ENCODE measurements at places on chromosomes 1 and 21. TPM values are rescaled to one million over a fixed set of nuclear protein-coding genes. Genes with fewer than 3 reads are reported as not detected.

Gene PUSL1
- total RNA-seq, result 18.3 TPM

Gene HSD11B1
- total RNA-seq, result 8.1 TPM

Gene TGFBR3
- 21.7 TPM for total RNA-seq

Gene MRPS15
- 62.7 TPM for total RNA-seq

Gene KLHDC9
- total RNA-seq, result 4.5 TPM

Gene ST6GALNAC3
- 17.1 TPM for total RNA-seq

Gene NSUN4
- 25.8 TPM for total RNA-seq

Gene USH2A
- total RNA-seq, result not detected

Gene NPHS2
- total RNA-seq, result not detected

Gene PCSK9
- total RNA-seq, result 18.7 TPM

Gene HSD3B1
- not detected for total RNA-seq

Gene RNASEL
- 13.6 TPM for total RNA-seq

Gene CFAP74
- total RNA-seq, result 2.6 TPM

Measured in left lung (tissue), 14 donors.